Gastroesophageal sphincter (tissue), 4 donors: ENCODE measurements at places on chromosomes 16 and 17. TPM values are rescaled to one million over a fixed set of nuclear protein-coding genes. Genes with fewer than 3 reads are reported as not detected.

TTYH2 gene
- 7.7 TPM for total RNA-seq

CHST4 gene
- not detected for total RNA-seq

CTRB1 gene
- not detected for total RNA-seq

IL34 gene
- total RNA-seq = 3.0 TPM

MYH8 gene
- total RNA-seq = not detected

C1QTNF1 gene
- total RNA-seq = 76.5 TPM

MARCHF10 gene
- not detected for total RNA-seq

VMP1 gene
- total RNA-seq = 175 TPM

BRD7 gene
- total RNA-seq = 65.8 TPM

KRT36 gene
- total RNA-seq = not detected

CRHR1 gene
- total RNA-seq = not detected

FBXW10 gene
- 0.16 TPM for total RNA-seq

CMTM2 gene
- not detected for total RNA-seq

CBX2 gene
- total RNA-seq = 1.7 TPM

PLD6 gene
- 11.2 TPM for total RNA-seq

TMC8 gene
- 2.8 TPM for total RNA-seq

LPO gene
- 0.77 TPM for total RNA-seq

SLC5A11 gene
- 0.12 TPM for total RNA-seq

ZNF75A gene
- total RNA-seq = 28.8 TPM

PDILT gene
- total RNA-seq = not detected

GUCY2D gene
- not detected for total RNA-seq

UTP4 gene
- total RNA-seq = 16.4 TPM

KIF19 gene
- total RNA-seq = 2.0 TPM

ABCA8 gene
- total RNA-seq = 85.5 TPM

OXLD1 gene
- total RNA-seq = 19.4 TPM

NME2 gene
- 410 TPM for total RNA-seq

EVI2A gene
- total RNA-seq = 0.31 TPM

KRT33A gene
- total RNA-seq = not detected

ENPP7 gene
- total RNA-seq = 0.27 TPM

NPIPA5 gene
- 18.7 TPM for total RNA-seq

C16orf54 gene
- 0.32 TPM for total RNA-seq

P2RX1 gene
- total RNA-seq = 11.6 TPM

UTS2R gene
- not detected for total RNA-seq

NTN3 gene
- total RNA-seq = not detected

TEX19 gene
- total RNA-seq = not detected

NFATC2IP gene
- total RNA-seq = 28.0 TPM

AGRP gene
- total RNA-seq = not detected

GSDMA gene
- 0.35 TPM for total RNA-seq

ZNF469 gene
- total RNA-seq = 4.8 TPM

EVPLL gene
- total RNA-seq = not detected

TAT gene
- total RNA-seq = not detected
